Cardiac fibroblast (primary cell): ENCODE measurements at places on chromosomes 13 and 19.
A peak's percentile ranks its signal among the peaks of the same experiment; 100 is the strongest.

- peak; percentile 73 for DNase-seq
Measured at GRCh38 chr13:33017323-33017929, 1.2 kb downstream of the KL start.

- no peak for DNase-seq
Measured at GRCh38 chr13:30440910-30441703, 18.8 kb downstream of the UBE2L5 start.

DNA sequence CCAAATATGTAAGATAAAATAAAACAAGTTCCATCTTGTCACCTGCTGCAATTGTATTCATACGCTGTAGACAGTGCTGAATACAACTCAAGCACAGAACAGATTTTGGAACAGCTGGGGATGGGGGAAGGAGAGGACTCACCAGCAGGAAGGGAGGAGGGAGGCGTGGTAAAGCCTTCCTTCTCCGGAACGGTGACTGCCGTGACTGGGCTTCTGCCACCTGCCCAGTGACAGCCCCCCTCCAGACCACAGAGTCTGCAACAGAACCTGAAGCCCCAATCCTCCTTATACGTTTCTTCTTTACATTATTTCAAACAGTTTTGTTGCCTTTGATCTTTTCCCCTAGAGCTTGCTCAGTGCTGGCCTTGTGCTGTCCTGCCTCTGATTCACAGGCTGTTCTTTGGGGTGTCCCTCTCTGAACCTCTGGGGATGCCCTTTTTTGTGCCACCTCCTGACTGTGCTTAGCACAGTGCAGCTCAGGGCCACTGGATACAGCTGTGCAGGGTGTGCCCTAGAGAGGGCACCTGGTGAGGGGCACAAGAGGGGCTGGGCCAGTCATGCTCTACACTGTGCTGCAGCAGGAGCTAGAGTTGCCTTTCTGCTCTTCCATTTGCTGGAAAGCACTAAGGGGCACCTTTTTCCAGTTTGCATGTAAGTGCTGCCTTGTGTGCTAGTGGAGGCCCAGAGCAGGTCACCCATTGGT lies 213.0 kb downstream of the ZIC5 start:
- no peak for DNase-seq

DNA sequence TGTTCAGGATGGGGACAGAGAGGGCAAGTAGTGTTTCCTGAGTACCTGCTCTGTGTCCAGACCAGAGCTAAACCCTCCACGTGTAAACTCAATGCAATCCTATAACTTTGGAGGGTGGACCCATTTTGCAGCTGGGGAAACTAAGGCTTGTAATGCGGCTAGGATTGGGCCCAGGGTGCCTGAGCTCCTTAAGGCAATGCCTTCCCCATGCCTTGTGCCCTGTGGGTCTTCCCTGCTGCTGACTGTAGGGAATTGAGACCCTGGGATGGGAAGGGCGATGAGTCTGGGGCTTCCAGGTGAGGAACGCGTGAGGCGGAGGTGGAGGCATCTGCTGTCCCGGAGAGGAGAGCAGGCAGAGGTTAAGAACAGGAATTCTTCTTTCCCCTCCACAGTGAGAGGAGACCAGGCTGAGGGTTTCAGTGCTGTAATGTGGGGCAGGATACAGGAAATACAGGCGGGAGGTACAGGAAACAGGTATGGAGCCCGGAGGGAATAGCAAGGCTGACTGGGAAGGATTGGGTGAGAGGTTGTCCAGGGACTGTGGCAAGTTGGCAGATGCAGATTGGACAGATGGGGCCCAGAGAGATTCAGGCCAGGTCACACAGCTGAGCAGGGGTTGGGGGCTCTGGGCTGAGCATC lies 19.2 kb downstream of the SLC27A1 start:
- DNase-seq, result no peak

DNA sequence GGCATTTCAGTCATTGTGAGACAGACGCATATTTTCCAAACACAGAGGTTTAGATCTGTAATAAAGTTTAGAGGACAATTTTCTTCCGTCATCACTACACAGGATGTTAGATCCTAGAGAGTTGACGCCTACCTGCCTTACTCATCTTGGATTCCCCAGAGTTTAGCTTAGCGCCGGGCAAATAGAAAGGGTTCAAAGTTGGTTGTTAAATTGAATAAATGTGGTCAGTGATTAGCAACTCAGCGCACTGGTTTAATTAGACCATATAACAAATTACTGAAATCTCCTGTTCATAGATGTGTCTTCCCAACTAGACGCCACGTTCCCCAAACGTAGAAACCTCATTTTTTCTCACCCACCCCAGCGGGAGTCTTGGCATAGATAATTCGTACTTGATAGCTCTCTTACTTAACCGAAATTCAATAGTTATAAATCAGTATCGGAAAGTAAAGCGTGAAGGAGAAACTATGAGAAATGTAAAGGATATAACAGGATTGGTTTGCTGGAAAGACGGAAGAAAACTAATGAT lies 726 bp upstream of the UFM1 start:
- DNase-seq, result peak; percentile 72

- peak; percentile 66 for DNase-seq
Measured at GRCh38 chr19:19342086-19343015, 21.7 kb downstream of the MAU2 start.

- no peak for DNase-seq
Measured at GRCh38 chr13:74202129-74202813, 68.1 kb upstream of the KLF12 start.

GRCh38 chr19:44712864-44713515 lies 14.0 kb downstream of the CEACAM16 start:
- no peak for DNase-seq

- peak; percentile 68 for DNase-seq
Measured at GRCh38 chr19:49114630-49115363, 627 bp downstream of the LIN7B start.

DNA sequence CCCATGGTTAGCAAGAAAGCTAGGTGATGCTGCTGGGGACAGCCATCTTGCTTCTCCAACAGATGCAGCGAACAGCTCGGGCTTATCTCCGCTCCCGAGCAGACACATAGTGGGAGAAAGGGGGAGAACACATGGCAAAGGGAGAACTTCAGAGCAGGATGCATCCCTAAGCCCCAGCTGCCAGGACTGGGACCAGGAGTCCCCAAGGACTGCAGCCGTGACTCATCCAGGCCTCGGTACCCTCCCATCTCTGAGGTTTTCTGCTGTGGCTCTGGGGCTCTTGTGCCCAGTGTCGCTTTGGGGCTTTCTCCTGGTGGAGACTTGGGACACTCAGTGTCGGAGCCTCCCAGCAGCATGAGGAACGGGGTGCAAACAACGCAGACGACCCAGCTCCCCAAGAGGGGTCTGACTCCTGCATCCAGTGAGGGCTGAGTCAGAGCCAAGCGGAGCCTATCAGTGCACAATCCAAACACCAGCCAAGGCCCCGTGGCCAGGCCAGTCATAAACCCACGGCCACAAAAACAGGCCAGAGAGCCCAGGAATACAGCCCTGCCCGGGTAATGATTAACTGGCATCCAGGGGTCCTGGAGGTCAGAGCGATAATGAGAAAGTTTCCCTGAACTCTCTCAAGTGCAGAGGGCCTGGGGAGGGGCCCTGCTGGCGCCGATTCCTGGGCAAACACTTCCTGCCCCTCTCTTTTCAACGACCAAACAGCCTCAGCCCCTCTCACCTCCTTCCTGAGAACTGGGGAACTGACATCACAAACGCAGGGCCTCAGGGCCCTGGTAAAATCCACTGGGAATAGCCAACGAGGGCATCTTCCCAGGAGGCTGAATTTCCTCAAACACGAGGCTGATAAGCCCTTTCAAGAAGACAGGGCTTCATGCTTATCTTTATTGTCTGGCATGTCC lies 202.9 kb downstream of the USP12 start:
- no peak for DNase-seq

GRCh38 chr13:110774490-110774889 lies 61.0 kb downstream of the ING1 start:
- no peak for DNase-seq

- DNase-seq, result no peak
Measured at GRCh38 chr13:113577881-113578435, 6.6 kb upstream of the TFDP1 start.

GRCh38 chr13:51603716-51604115 lies 19.5 kb downstream of the WDFY2 start:
- no peak for DNase-seq

DNA sequence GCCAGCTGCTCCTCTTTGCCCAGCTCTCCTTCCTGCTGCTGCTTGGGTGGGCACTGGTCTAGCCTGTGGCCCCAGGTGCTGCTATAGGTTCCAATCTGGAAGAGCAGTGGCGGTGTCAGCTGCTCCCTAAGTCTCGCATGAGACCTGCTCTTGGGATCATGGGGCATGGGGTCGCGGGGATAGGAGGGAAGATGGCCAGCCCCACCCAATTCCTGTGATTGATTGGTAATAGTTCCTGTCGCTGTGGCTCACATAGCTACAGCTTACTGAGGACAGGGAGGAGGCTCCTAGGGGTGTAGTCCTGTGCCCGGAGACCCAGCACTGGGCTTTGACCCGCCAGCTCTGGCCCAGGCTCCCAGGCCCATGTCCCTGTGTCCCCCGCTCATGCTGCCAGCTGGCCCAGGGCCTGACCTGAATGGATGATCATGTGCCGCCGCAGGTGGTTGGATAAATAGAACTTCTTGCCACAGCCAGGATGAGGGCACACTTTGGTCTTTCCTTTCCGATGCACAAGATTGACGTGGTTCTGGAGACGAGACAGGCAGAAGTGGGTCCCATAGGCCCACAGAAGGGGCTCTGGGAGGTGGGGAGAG lies 4.5 kb upstream of the ELAVL3 start:
- no peak for DNase-seq

DNA sequence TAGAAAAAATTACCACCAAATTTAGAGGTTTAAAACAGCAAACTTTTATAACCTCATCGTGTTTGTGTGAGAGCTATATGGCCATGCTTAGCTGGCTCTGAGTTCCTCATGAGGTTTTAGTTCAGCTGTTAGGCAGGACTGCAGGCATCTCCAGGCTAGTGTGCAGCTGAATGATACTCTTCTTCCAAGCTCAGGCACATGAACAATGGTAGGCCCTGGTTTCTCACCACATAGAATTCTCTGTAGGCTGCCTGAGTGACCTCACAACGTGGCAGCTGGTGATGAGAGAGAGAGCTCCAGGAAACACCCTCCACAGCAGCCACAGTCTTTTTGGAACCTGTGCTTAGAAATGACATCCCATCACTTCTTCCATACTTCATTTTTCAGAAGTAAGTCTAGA lies 540.6 kb upstream of the MIR17HG start:
- DNase-seq, result no peak

- DNase-seq, result peak; percentile 1
Measured at GRCh38 chr13:78183732-78184131, 265.1 kb upstream of the EDNRB start.

DNA sequence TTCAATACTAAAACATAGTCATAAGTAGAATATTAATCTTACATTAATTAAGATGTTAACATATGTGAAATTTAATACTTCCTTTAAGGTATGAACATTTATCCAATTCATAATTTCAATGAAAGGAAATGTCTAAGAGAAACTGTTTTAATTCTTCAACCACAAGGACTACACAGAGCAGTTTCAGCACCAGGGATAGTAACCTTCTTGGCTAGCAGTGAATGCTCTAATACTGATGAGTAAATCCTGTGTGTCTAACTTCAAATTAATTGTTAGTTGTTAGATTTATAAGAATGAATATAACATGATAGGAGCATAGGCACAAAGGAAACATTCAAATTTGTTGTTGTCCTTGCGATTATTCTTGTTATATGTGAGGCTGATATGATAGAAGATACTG lies 15.6 kb upstream of the NBEA start:
- DNase-seq, result peak; percentile 57
